Panc1 (cell line): ENCODE measurements at places on chromosomes 4 and X. TPM values are rescaled to one million over a fixed set of nuclear protein-coding genes. Genes with fewer than 3 reads are reported as not detected.

GRCh38 chr4:94302191-94302590, 40.4 kb downstream of the HPGDS start:
- no peak for DNase-seq

Gene GPR173
- 0.13 TPM for total RNA-seq

DNA sequence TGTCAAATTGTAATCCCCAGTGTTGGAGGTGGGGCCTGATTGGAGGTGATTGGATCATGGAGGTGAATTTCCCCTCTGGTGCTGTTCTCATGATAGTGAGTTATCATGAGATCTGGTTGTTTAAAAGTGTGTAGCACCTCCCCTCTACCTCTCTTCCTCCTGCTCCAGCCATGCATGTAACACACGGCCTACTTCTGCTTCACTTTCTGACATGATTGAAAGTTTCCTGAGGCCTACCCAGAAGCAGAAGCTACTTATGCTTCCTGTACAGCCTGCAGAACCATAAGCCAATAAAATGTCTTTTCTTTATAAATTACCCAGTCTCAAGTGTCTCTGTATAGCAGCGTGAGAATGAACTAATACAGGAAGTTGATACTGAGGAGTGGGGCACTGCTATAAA, 61.7 kb upstream of the DDX60 start:
- DNase-seq = no peak

Gene BLOC1S4
- 10.7 TPM for total RNA-seq

DNA sequence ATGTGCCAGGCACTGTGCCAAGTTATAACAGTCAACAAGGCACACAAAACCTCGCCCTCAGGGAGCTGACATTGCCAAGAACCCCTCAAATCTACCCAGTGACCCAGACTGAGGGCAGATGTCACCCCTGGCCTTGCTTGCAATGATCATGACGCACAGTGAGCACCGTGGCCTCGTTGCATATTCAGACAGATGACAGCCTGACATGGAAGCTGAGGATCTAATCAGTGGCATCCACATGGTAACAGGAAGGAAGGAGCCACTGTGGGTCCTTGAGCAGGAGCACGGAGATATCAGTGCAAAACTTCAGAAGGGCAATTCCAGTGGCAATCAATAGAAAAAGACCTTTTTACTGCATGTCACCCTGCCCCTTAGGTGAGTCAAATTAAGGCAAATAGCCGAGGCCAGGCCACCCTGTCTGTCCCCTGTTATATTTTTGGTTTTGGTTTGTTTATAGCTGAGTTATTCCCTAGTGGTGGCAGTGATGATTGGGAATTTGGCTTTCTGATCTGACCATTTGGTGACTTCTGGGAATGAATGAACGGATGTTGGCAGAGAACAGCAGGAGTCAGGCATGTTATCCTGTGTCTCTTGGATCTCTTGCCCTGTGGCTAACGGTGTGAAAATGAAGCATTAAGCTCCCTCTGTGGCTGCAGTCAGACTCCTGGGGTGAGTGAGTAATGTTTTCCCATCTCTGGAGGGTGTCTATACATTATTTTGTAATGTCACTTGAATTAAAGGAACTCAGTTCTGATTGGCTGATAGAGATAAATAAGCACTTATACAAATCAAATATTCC, 20.4 kb downstream of the WDR13 start:
- no peak for DNase-seq

Gene CD99
- 67.6 TPM for total RNA-seq

- no peak for DNase-seq
Observed at GRCh38 chr4:115310641-115311040, 197.2 kb upstream of the NDST4 start.

DNA sequence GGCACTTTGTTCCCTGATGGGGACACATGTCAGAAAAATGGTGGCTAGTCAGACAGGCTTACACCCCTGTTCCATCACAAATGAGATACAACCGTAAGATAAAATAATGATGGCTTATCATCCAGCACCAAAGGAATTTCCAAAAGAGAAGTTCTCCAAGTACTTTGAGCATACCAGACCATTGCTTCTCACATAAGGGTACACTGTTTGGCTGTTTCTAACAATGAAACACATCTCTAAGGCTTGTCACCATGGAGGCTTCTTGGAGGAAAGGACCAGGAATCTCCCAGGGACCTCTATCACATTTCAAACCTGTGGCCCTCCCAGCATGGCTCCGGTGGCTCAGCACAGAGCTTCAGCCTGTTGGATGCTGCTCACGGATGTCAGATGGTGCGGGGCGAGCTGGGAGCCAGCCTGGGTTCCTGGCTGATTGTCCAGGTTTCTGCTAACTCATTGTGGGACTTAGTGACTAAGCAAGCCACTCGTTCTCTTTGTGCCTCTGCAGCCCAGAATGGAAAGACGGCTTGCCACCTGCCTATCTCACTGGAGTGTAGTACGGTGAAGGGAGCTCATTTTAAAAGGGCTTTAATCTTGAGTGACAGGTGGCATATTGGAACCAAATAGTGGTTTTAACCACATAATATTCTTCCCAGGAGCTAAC, 54.5 kb downstream of the FHDC1 start:
- DNase-seq = no peak
